ENCODE measurements at places on chromosomes 1 and 21.

GRCh38 chr1:55530749-55531478, 315.8 kb upstream of the USP24 start:
- no peak for DNase-seq

- no peak for DNase-seq
Measured at GRCh38 chr1:177275736-177276135, 105.0 kb downstream of the BRINP2 start.

DNA sequence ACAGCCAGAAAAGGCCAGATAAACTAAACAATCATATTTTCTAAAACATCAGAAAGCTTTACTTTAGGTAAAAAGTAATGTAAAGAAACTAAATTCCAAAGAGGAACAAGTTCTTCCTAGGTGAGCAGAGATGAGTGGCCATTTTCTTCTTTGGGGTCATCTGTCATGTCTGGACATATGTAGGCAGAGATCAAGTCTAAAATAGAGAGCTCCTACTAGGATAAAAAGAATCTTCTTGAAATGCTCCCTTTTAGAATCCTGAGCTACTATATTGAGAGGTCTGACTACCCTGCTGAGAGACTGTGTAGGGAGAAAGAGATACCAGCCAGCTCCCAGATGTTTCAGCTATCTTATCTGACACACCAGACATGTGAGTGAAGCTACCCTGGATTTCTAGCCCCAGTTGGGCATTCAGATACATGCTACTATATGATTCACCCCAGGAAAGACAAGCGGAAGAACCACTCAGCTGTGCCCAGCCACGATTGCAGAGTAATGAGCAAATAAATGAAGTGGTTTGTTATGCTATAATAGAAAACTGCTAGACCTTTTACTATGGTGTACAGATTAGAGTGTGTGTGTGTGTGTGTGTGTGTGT, 80.1 kb downstream of the TTLL7 start:
- DNase-seq, result no peak

DNA sequence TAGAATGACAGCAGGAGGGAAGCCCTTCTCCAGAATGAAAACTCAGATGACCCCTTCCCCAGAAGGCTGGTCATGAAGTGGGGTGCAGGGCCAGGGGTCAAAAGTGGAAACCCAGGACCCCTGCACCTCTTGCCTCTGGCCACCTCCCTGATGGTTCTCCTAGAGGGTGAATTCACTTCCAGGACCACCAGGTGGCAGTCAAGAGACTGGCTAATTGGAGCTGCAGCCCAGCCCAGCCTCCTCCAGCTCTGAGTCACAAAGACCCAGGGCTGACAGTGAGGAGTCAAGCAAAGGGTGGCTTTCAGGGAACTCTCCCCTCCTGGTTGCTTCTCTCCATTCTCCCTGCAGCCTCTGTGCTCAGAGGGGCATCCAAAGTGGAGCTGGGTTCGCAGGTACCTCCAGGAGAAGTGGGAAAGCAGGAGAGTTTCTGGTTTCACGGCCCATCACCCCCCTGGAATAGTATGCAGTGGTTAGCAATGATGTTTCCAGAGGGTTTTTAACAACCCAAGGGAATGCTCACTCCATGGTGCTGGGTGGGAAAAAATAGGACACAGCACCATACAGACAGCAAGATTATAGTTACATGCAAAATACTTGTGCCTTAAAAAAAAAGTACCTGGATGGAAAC, 6.1 kb upstream of the EPHB2 start:
- peak; percentile 59 for DNase-seq

DNA sequence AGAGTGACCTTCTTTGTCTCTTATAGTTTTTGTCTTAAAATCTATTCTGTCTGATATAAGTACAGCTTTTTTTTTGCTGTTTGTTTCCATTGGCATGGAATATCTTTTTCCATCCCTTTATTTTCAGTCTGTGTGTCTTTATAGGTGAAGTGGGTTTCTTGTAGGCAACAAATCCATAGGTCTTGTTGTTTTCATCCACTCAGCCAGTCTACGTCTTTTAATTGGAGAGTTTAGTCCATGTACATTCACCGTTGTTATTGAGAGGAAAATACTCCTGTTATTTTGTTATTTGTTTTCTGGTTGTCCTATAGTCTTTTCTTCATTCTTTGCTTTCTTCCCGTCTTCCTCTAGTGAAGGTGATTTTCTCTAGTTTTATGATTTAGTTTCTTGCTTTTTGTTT, 115.9 kb downstream of the IFI44 start:
- no peak for DNase-seq

GRCh38 chr1:78033797-78034172, 12.0 kb upstream of the GIPC2 start:
- no peak for DNase-seq

Measured in smooth muscle cell of the brain vasculature (primary cell).